Activated naive CD4-positive, alpha-beta T cell treated with Interleukin-2 at 50 U/mL for 16 hours (primary cell): ENCODE measurements at places on chromosomes 7 and 10.

- DNase-seq = no peak
Measured at GRCh38 chr10:51911723-51912122, 212.3 kb upstream of the CSTF2T start.

DNA sequence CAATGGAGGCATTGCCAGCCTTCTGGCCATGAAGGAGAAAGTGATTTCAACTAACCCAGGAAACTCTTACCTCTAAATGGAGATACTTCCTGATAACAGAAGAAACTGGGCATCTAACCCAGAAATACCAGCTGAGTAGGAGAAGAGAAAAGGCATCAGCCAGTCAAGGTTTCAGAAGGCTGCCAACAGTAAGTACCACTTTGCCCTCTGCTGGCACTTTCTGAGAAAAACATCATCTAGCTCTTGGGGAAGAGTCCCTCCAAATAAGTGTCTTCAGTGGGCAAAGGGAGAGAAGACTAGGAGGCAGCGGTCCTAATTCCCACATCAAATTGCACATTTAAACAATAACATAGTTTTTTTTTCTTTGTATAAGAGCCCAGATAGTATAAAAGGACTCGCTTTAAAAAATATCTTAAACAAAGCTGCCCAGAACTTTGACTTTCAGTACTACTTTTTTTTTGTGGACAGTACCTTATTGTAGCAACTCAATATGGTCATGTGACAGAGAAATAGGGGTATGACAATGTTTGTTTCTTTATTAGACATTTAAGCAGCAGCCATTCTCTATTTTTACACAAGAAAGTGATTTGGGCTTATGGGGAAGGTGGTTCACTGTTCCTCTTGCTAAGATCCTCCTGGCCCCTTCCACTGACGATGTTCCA is 157.3 kb downstream of the CTTNBP2 start:
- DNase-seq = no peak

DNA sequence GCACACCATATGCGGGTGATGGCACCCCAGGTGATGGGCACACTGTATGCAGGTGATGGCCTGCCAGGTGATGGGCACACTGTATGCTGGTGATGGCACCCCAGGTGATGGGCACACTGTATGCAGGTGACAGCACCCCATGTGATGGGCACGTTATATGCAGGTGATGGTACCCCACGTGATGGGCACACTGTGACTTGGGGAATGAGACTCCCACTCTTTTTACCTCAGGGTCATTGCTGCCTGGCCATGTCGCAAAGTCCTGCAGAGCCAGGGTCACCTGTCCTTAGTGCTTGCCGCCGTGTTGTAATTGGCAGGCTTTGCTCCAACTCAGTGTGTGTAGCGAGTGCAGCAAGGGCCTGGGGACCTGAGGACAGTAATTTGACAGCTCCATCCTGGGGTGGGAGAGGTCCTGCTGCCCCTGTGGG is 7.6 kb upstream of the CCDC201 start:
- DNase-seq = no peak

- no peak for DNase-seq
Measured at GRCh38 chr7:15558756-15559155, 3.1 kb downstream of the AGMO start.

- DNase-seq = no peak
Measured at GRCh38 chr7:148987751-148988512, 40.4 kb downstream of the PDIA4 start.

DNA sequence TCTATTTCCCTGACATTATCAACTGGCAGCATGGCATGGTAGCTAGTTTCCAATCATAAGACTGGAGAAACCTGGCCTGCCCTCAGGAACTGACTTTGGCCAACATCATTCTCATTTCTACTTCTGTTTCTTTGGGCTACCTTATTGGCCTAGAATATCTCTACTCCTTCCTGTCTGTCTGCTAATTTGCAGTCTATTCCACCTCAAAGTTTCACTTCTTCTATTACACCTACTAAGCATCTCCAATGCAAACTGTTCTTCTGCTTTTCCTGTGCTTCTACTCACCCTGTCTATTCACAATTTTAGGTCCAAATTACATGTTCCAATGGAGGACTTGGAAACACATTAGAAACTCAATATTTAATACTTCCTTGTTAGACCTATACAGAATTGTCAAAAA is 65.6 kb downstream of the ZNF503 start:
- DNase-seq = no peak

DNA sequence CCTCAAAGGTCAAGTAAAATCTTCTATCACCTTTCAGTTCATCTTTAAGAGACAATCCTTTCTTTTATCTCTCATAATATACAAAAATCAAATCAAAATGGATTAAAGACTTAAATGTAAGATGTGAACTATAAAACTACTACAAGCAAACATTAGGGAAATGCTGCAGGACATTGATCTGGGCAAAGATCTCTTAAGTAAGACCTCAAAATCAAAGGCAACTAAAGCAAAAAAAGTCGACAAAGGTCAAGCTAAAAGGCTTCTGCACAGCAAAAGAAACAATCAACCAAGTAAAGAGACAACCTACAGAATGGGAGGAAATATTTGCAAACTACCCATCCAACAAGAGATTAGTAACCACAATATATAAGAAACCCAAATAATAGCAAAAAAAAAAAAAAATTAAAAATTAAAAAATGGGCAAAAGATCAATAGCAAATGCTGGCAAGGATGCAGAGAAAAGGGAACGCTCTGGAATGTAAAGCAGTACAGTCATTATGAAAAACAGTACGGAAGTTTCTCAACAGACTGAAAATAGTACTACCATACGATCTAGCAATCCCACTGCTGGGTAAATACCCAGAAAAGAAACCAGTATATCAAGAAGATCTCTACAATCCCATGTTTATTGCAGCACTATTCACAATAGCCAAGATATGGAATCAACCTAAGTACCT is 41.7 kb downstream of the TNPO3 start:
- no peak for DNase-seq

DNA sequence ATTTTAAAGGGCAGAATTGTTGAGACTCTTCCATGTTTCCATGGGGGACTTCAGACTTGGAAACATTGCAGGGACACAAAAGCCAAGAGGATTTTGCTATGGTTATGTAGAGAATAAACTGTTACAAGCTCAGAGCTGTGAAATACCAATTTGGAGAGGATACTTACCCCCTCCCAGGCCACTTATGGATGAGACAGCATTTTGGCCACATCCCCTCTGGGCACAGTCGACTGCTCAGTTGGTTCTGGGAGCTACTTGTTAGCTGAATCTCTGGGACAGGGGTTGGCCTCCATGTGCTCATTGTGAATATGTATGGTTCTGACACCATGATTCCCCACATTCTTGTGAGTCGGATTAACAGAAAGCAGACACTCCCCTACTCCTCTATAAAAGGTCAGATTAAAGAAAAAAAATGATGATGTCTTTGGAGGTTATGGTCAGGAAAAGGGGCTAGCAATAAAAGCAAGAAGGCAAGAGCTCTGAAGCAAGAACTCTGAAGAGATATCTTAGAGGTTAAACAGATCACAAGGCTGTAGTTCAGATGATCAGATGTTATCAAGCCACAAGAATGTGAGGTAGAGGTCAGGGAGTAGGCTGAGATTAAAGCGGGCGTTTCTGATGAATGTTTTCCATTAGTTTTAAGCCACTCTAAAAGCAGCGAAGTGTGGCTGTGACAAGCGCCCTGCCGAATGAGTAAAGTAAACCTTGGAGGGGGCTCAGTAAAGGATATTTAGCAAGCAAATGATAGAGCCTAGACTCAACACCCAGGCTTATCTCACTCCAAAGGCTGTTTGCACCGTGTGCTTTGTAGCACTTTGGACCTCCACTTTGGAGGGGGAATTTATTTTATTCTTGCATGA is 17.2 kb downstream of the STAMBPL1 start:
- DNase-seq = peak; percentile 27

GRCh38 chr10:19767876-19768275 is 48.4 kb upstream of the PLXDC2 start:
- DNase-seq = no peak

DNA sequence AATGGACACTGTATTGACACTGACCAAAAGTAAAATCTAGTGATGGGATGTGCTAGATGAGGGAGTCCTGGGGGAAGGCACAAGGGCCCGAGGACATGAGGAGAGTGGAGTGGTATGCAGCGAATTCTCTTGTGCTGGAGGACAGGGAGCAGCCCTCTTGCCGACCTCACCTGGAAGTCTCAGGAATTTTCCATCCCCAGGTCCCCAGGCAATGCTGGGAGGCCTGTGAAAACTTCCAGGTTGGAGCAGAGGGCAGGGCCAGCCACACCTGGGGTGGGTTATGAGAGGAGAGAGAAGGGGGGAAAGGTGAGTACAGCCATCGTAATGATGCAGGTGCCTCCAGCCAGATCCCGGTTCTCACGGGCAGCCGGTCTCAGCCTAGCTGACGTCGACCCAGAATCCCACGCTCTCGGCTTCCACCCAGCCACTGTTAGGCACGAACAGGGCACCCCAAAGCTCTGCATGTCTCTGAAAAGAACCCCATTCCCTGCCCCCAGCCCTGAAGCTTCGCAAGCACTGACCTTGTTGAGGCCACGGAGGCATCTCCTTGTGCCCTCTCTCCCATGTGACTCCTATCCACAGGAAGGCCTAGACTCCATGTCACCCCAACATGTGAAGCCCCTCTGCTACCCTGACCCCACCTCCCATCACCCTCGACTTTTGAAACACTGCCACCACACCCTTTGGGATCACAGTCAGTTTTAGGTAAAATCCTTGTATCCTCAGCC is 239.7 kb upstream of the MYO3A start:
- no peak for DNase-seq

GRCh38 chr10:3465406-3465891 is 292.9 kb upstream of the PITRM1 start:
- no peak for DNase-seq
